ENCODE measurements at places on chromosomes 2 and 18.

DNA sequence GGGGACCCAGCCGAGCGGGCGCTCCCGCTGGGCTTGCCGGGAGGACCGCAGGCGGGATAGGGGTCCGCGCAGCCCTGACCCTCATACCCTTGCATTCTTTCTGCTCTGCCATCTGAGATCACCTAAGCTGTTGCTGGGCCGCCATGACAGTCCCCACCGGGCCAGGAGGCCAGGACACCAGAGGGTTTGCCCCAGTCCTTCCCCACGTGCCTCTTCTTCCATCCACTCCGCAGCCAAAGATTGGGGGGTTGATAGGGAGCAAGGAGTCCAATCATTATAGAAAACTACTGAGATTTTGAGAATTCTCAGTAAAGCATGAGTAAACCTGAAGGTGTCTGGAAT is 453 bp upstream of the GRB14 start:
- no peak for DNase-seq

GRCh38 chr2:151782378-151783132 is 45.7 kb downstream of the ARL5A start:
- no peak for DNase-seq

DNA sequence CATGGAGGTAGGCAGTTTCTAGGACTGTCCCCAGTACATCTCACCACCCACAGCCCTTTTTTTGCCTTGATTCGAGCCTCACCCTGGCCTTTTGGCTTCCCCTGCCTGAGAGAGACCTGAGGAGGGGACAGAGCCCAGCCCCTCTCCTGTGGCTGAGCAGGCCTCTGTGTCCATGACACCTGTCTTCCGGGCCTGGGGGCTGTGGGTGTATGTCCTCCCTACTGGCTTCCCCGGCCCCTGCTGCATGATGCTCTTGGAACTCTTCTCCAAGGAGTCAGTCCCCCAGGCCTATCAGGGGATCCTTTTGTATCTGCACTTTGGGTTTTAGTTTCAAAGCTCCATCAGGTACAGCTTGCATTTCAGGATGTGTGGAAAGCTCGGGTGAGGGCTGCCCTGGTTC is 80.4 kb downstream of the STPG4 start:
- DNase-seq = no peak

GRCh38 chr2:200264631-200265030 is 41.9 kb upstream of the SPATS2L start:
- DNase-seq = no peak

- no peak for DNase-seq
Observed at GRCh38 chr2:200383380-200384110, 77.1 kb downstream of the SPATS2L start.

DNA sequence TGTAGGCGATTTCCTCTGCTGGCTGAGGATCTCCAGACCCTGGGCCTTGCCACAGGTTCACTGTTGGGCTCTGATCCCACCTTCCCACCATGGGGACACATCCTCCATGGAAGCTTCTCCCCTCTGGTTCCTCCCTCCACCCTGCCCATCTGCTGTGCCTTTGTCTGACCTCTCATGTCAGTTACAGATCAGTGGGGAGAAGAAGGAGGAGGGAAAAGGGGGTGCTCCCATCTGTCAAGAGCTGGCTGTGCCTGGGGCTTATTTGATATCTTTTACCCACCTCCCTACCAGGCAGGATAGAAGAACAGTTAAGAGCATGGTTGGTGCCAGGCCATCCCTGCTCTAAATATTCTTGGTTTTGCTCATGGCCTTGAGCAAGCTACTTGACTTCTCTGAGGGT is 12.3 kb upstream of the DNAJB2 start:
- no peak for DNase-seq

GRCh38 chr2:27049422-27050280 is 1.8 kb upstream of the AGBL5 start:
- DNase-seq = peak; percentile 78

DNA sequence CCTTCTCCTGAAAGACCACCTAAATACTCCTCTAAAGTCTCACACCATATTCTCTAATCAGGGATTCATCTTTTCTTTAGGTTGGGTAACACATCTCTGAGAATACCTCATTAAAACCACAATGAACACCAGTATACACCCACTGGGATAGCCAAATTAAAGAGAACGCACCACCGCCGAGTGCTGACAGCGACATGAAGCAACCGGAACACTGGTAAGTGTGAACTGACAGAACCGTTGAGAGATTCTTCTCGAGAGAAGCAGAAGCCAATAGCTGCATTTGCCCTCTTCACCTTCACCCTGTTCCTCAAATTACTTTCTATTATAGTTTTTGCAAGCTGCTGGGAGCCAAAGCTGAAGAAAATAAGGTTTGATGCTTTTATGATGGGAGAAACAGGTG is 318.5 kb downstream of the FBXO15 start:
- DNase-seq = no peak

GRCh38 chr2:191222507-191222906 is 22.7 kb upstream of the MYO1B start:
- DNase-seq = no peak

- DNase-seq = no peak
Observed at GRCh38 chr2:168766600-168766999, 35.8 kb upstream of the NOSTRIN start.

All from D341Med (cell line).